ENCODE measurements at places on chromosomes 16 and 17.
A peak's percentile ranks its signal among the peaks of the same experiment; 100 is the strongest.

- DNase-seq: no peak
Measured at GRCh38 chr17:60137731-60138130, 12.0 kb upstream of the CA4 start.

DNA sequence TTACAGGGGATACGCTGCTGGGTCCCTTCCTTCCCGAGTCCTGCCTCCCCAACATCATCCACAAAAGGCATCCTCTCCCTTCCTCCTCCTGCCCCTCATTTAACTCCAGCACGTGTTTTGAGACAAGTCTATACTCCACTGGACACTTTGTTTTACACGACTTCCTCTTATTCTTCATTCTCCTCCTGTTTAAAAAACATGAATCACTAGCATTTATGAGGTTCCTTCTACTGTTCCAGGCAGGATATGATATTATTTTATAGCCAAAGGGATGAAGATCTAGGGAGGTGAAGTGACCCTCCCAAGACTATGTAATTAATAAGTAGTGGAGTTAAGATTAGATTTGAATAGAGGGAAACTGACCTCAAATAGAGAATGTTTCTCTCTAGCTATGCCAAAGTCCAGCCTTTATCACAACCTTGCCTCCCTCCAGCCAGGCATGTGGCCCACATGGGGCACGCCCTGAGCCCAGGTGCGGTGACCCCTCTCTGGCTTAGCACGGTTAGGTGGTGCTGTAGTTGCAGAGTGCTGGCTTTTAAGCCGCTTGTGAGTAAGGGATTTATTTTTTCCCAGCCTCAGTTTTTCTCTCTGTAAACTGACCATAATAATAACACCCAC lies 1.3 kb upstream of the HSD17B2 start:
- peak; percentile 88 for DNase-seq

- no peak for DNase-seq
Measured at GRCh38 chr17:36616061-36617029, 15.0 kb downstream of the MRM1 start.

- no peak for DNase-seq
Measured at GRCh38 chr16:56830669-56831068, 34.3 kb upstream of the SLC12A3 start.

DNA sequence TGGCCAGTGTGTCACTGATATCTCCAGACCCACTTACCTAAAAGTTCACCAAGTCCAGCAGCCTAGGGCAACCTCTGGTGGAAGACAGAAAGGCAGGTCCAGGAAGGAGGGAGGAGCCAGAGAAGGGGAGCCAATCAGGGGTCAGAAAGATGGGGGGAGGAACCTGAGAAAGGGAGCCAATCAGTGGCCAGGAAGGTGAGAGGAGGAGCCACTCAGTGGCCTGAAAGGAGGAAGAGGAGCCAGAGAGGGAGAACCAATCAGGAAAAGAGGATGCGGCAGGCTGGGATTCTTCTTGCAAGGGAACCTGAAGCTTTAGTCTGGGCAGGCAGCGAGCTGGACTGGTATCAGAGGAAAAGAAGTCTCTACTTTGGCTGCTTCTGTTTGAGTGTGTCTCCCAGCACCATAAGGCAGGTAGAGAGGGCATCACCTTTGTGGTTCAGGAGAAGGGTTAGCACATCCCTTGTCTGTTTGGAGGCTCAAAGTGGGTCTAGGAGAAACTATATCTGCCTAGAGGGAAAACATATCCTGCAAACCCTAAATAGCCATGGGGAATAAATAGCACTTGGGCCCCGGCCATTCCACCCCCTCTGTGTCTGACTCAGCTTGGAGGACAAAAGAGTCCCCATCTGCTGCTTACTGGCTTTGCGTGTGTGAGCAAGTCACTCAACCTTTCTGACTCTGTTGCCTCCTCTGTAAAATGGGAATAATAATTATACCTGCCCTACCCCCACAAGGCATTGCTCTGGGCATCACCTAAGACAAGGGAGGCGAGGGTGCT lies 43.4 kb upstream of the CRHR1 start:
- DNase-seq: no peak

GRCh38 chr16:17831330-17831729 lies 360.6 kb upstream of the XYLT1 start:
- DNase-seq: no peak

DNA sequence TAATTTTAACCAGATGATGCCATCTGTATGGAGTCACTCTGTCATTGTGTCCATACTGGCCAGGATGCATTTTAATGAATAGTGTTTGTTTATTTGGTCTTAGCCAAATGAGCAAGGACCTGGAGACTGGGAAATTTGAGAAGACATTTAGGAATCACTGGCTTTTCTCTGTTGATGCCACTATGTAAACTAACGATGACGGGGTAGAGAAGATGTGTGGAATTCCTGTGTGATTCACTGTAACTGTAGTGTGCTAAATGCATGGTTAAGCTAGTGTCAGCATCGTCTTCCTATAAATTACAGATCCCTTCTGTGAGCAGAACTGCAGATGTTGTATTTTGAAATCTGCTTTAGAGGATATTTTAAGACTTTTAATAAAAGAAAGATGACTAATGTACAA lies 66.6 kb downstream of the NOS2 start:
- DNase-seq: no peak
